ENCODE measurements at places on chromosomes 6 and 20. TPM values are rescaled to one million over a fixed set of nuclear protein-coding genes. Genes with fewer than 3 reads are reported as not detected.
A peak's percentile ranks its signal among the peaks of the same experiment; 100 is the strongest.

GRCh38 chr6:1869308-1869707 is 259.6 kb downstream of the FOXC1 start:
- no peaks in the 10 kb centered on the region for H3K36me3 ChIP-seq
- H3K27ac ChIP-seq, result no peak overlapping the region
- no peaks in the 10 kb centered on the region for H3K4me1 ChIP-seq
- no peak overlapping the region for H3K4me3 ChIP-seq

GRCh38 chr20:62603021-62603906 is 39.0 kb upstream of the SLCO4A1 start:
- no peaks in the 10 kb centered on the region for H3K36me3 ChIP-seq
- H3K4me3 ChIP-seq, result peak overlapping the region; percentile 33
- peaks cover 15% of the 10 kb centered on the region for H3K4me1 ChIP-seq
- peak overlapping the region; percentile 93 for H3K27ac ChIP-seq

DNA sequence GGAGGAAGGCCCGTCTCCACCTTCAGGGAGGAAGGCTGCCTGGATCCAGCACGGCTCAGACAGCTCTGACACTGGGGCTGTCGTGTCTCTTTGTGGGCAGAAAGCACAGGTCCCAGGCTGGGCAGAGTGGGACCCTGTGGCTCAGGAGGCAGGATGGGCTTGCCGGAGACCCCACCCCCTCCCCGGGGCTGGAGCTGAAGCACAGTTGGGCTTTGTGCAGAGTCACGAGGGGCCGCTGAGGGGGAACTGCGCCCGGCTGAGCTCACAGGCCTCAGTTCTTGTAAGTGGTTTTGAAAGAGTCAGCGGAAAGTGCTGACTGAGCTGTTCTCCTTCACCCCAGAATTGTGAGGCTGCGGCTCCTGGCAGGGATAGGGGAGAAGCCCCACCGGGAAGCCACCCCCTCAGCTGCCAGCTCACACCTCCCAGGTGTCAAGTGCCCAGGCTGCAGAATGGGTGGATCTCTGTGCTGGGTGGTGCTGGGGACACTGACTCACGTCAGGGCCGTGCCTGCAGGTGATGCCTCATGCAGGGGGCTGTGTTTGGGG is 145.5 kb upstream of the RNF24 start:
- H3K27ac ChIP-seq, result peak overlapping the region; percentile 57
- no peak overlapping the region for H3K4me3 ChIP-seq
- no peak for DNase-seq
- no peaks in the 10 kb centered on the region for H3K36me3 ChIP-seq

DNA sequence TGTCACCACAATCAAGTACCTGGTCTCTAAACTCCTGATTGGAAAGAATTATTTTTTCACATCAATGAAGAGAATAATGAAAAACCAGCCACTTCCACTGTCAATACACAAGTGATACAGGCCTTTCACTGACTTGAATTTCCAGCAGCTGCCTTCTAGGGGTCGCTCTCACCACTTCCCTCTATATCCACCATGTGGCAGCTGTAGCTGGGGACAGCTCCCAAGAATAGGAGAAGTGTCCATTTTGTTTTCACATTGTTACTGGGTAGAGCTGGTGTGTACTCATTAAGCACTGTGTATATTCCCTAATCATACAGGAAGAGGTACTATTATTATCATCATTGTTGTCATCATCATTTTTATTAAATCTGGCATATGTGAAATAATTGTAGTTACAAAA is 438.4 kb upstream of the SPTLC3 start:
- no peak for DNase-seq
- H3K4me1 ChIP-seq, result no peaks in the 10 kb centered on the region
- H3K4me3 ChIP-seq, result no peak overlapping the region
- H3K27ac ChIP-seq, result no peak overlapping the region
- H3K36me3 ChIP-seq, result no peaks in the 10 kb centered on the region
- no peaks in the 10 kb centered on the region for H3K27me3 ChIP-seq

DNA sequence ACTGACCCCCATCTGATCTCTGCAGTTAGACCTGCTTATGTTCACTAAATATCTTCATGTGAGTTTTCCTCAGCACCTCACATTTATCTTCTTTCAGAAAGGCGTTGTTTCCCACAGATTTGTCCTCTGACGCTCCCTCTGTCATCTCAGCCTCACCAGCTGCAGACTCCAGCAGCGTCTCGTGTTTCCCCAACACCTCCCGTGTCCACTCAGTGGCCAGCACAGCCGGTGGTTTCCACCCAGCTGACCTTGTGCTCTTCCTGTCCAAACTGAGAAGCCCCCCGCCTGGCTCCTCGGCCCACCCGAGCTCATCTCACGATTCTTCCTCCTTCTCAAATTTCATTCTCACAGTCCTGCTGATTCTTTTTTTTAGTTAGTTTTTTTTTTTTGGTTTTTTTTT is 12.5 kb downstream of the ERMARD start:
- H3K4me3 ChIP-seq, result no peak overlapping the region
- DNase-seq, result no peak
- H3K27ac ChIP-seq, result no peak overlapping the region

GRCh38 chr6:36252005-36252404 is 17.9 kb upstream of the PNPLA1 start:
- no peak for DNase-seq
- no peak overlapping the region for H3K4me3 ChIP-seq
- no peak overlapping the region for H3K27ac ChIP-seq
- H3K4me1 ChIP-seq, result no peaks in the 10 kb centered on the region

DNA sequence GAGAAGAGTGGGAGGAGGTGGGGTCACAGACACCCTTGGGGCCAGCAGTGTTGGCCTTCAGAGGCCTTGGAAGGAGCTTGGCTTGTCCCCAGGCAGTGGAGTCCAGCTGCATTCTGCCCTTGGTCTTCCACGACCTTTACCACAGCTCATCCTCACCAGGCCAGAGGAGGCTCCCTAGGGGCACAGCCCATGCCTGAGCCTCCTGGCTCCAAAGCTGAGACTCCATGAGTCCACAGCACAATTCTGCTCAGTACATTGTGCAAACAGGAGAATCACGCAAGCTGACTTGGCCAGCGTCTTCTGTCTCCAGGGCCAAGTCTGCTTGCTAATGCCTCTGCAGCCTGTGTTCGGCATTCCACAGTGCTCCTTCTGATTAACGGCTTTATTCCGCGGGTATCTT is 337.2 kb downstream of the SMOC2 start:
- DNase-seq, result peak; percentile 18
- H3K36me3 ChIP-seq, result no peaks in the 10 kb centered on the region
- H3K27me3 ChIP-seq, result no peaks in the 10 kb centered on the region
- no peak overlapping the region for H3K4me3 ChIP-seq

DNA sequence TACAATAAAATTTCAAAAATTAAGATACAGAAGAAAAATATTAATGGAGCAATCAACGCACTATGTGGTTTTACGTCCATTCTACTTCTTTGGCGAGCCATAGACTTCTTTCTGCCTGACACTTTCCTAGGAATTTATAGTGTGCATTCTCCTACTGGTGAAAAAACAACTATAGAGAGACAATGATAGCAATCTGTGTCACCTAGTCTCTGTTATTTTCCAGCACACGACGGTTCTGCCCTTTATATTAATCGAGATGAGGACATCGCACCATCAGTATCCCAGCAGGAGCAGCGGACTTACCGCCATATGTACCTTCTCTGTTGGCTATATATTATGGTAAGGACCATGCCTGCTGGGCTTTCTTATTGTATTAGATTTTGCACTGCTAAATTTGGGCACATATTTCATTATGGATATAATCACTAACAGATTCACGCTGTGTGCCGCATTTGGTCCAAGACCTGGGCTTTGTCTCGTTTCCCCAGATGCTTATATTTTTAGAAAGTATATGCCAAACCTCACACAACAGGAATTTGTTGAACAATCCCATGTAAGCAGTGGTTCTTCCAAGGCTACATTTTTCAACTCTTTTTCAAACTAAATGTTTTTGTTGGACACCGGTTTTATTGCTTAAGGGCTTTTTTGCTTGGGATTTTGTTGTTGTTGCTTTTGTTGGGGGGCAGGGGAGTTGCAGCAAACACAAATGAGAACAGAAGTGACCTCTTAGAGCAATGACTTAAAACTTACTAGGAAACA is 166.4 kb downstream of the ADAT2 start:
- no peaks in the 10 kb centered on the region for H3K4me1 ChIP-seq
- H3K36me3 ChIP-seq, result no peaks in the 10 kb centered on the region
- no peak overlapping the region for H3K4me3 ChIP-seq

DNA sequence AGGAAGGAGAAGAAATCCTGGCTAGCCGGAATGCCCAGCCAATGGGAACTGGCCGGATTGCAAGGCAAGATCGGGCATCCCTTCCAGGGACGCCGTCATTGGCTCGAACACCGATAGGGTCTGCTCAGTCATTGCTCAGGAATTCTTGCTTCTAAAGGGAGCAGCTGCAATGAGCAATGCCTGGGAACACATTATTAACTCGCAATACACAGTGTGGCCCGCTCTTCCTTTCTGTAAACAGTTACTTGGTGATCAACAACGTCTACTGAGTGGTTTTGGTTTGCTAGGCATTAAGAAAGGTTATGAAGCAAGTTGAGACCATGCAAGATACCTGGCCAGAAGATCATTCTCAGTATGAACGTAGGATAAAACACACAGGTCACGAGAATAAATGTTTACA is 165.4 kb upstream of the CITED2 start:
- no peaks in the 10 kb centered on the region for H3K27me3 ChIP-seq
- H3K4me3 ChIP-seq, result no peak overlapping the region
- no peak for DNase-seq
- H3K36me3 ChIP-seq, result no peaks in the 10 kb centered on the region

DNA sequence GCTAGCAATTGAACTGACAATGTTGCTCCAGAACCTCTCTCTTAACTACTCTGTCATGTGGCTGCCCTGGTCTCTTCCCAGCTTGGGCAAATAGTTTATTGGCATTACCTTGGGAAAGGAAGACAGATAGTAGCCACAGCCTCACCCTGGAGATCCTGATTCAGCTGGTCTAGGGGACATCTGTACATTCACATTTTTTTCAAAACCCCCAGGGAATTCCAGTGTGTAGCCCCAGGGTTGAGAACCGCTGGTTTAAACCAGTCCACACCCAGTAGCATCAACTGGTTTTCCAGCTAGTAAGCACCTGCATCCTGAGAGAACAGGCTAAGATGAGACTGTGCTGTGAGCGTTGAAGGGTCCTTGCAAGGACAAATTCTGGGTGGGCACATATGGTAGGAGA is 9.6 kb downstream of the SCUBE3 start:
- H3K27me3 ChIP-seq, result no peaks in the 10 kb centered on the region
- no peaks in the 10 kb centered on the region for H3K4me1 ChIP-seq
- no peak for DNase-seq
- no peaks in the 10 kb centered on the region for H3K36me3 ChIP-seq
- no peak overlapping the region for H3K27ac ChIP-seq

The SLA2 gene
- 0.66 TPM for total RNA-seq

- H3K4me3 ChIP-seq, result no peak overlapping the region
- no peaks in the 10 kb centered on the region for H3K4me1 ChIP-seq
- DNase-seq, result no peak
- no peaks in the 10 kb centered on the region for H3K27me3 ChIP-seq
- H3K27ac ChIP-seq, result no peak overlapping the region
These were observed 24.7 kb downstream of the EDN3 start for GRCh38 chr20:59325142-59325523.

DNA sequence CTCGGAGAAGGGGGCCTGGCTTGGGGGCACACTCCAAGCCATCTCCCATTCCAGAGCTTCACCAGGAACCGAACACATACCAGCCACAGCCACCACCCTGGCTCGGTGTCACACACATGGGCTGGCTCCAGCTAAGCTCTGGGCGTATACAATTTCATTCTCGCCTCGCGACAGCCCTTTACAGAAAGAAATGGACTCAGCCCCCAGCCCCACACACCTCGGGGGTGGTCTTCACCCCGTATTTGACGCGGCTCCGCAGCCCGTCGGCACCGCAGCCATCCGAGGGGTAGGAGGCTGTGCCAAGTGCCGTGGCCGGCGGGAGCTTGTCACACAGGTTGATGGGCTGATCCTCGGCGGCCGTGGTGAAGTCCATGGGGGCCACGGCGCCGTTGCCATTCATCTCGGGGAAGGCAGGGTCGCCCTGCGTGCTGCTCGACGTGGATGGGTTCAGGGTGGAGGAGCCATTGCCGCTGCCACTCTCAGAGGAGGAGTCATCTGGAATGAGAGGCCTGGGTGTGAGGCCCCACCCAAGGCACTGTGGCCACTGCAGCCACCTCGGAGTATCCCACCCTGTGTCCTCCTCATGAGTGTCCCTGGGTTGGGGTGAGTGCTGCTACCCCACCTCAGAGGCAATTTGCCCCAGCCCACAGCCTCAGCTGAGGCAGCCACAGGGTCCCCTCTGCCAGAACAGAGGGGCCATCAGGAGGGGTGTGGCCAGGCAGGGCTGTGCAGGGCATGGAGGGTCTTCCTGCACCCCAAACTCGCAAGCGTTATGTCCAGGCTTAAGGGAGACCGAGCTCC is 98.0 kb downstream of the ASXL1 start:
- no peaks in the 10 kb centered on the region for H3K27me3 ChIP-seq
- H3K4me3 ChIP-seq, result no peak overlapping the region
- H3K4me1 ChIP-seq, result peaks cover 7% of the 10 kb centered on the region
- peak overlapping the region; percentile 55 for H3K27ac ChIP-seq
- DNase-seq, result no peak
